Cerebellar cortex (tissue), 1 donor: ENCODE measurements at places on chromosomes 6 and 20.

GRCh38 chr6:115838763-115839401 lies 221.8 kb downstream of the FRK start:
- peak; percentile 18 for DNase-seq

DNA sequence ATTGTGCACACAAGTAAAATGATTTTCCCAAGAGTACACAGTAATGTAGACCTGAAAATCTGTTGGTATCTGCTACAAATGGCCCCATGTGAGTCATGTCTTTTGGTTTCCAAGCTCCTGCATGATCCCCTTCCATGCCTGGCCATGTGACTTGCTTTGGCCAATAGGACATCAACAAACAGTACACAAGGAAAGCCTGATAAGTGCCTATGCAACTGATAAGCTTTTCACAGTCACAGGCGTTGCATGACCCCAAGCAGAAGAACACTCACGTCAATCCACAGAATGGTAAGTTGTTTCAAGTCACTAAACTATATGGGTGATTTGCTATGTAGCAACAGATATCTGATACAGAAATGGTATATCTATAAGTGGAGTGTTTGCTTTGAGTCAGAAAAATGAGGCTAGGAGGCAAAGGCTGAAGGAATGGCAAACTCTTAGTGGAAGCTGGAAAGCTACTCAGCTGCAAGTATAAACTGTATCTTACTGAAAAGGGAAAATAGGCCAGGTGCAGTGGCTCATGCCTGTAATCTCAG lies 160.1 kb upstream of the BEND3 start:
- DNase-seq: no peak

DNA sequence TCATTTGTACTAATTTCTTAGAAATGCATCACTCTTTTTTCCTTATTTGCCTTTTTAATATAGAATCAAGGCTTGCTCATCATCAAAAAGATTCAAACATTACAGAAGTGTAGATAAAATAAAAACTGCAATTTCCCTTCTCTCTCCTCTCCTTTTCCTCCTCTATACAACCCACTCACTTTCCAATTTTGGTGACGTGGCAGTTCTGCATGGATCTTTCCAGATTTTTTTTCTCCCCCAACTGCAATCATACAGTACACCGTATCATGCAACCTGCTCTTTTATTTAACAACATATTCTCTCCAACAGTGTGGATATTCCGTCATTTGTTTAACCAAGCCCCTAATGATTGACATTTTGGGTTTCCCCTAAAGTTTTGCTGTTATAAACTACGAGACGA lies 140.5 kb downstream of the BFSP1 start:
- DNase-seq: no peak

GRCh38 chr6:3281631-3282475 lies 23.1 kb downstream of the PSMG4 start:
- peak; percentile 40 for DNase-seq

- DNase-seq: no peak
Observed at GRCh38 chr6:77450924-77451323, 12.4 kb downstream of the HTR1B start.

DNA sequence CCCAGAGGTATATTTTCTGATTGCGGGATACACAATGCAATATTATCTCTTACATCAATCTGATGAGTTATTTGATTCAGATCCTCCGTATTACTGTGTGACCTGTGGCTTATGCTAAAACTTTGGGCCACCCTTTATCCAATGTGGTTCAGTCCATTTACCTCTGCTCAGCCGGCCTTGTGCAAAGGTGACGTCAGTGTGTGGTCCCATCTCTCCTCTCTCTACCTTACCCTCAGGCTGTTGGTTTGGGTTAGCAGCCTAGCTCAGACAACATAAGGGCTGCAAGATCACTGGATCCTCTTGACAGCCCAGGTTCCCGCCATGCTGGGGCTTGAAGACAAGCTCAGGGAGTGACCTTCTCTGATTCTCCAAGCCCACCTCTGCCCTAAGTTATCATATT lies 33.0 kb downstream of the SNHG17 start:
- DNase-seq: no peak

- no peak for DNase-seq
Observed at GRCh38 chr20:60815656-60816055, 436.4 kb upstream of the CDH4 start.

GRCh38 chr6:163836876-163837690 lies 422.6 kb downstream of the QKI start:
- DNase-seq: no peak

GRCh38 chr20:19935842-19936241 lies 81.3 kb upstream of the NAA20 start:
- no peak for DNase-seq

- peak; percentile 33 for DNase-seq
Observed at GRCh38 chr20:33233129-33233774, 2.5 kb upstream of the BPIFA1 start.

DNA sequence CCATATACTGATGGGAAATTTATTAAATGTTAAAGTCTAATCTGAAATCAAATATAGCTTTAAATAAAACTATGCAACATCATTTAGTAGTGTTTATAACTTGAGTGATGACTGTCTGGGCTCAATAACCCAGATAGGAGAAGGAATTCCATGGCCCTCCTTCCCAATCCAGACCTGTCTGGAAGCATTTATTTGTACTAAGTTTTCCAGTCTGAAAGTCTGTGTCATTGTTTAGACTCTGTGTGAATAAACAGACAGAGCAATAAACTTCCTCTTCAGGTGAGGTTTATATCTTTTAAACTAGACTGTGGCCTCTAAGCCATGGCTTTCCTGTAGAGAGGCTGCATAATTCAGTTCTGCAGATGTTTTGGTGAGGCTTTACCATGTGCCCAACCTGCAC lies 176.4 kb downstream of the SOX4 start:
- no peak for DNase-seq
